ENCODE measurements at places on chromosomes 7 and 10.
A peak's percentile ranks its signal among the peaks of the same experiment; 100 is the strongest.

DNA sequence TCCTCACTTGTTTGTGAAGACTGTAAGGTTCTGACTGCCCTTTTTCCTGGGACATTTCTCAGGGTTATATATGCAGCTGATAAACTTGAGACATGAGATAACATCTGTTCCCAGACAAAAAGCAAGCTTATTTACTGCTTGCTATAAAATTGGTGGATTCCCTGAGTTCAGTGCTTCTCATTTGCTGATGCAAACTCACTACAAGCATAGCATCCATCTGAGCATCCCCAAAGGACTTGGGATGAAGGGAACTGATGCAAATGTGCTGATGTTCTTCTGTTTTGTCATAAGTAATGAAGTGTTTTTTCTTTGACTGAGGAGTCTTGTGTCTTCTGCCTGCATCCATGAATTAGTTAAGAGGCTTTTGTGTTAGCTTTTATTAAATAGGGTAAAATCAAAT lies 183.2 kb downstream of the ADK start:
- DNase-seq: no peak

GRCh38 chr7:151575410-151575809 lies 55.7 kb upstream of the RHEB start:
- no peak for DNase-seq

- no peak for DNase-seq
These were observed 9.5 kb downstream of the INHBA start for GRCh38 chr7:41693150-41693997.

- no peak for DNase-seq
These were observed 335.1 kb downstream of the GATA3 start for GRCh38 chr10:8389630-8390029.

GRCh38 chr10:59905731-59906416 lies 482 bp downstream of the CCDC6 start:
- DNase-seq: no peak

DNA sequence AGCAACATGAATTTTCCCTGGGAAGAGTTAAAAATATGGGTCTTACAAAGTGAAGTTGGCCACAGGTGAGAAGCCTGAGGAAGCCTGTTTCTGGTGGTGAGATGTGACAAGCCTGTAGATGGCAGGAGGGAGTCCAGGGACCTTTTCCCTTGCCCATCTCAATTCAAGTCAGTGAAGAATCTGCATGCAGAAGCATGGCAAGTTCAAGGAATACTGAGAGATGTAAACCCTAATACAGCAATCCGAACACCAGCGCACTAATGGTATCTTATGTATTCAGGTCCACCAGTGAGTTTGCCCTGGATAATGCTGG lies 73.6 kb downstream of the RHOBTB1 start:
- DNase-seq: no peak

GRCh38 chr7:39700165-39700564 lies 76.8 kb downstream of the RALA start:
- no peak for DNase-seq

DNA sequence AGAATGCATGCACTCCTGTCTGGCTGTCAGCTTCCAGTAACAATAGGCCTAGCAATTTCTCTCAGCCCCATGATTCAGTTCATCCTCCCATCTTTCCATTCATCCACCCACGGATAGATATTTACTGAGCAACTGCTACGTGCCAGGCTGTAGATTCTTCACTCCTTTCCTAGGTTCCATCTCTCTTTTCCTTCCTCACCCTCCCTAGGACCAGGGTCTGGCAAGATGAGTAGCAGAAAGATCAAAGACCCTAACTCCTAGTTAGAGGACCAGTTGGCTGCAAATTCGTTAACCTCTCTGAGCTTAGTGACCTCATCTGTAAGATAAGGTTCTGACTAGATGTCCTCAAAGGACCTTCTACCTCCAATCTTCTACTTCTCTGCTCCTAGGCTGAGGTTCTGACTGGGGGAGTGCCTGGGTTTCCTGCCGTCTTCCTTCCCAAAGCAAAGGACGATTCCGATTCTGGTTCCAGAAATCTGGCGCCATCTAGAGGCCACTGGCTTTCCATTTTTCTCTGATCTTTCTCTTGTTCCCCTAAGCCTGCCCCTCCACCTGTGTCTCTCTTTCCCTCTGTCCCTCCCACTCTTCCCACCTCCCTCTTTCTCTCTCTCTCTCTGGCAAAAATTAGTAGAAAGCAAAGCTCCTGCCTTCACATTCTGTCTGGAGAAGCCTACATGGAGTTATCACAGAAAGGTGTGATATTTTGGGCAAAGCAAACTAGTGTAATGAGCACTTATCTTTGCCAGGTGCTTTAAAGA lies 26.2 kb downstream of the TBATA start:
- peak; percentile 48 for DNase-seq

DNA sequence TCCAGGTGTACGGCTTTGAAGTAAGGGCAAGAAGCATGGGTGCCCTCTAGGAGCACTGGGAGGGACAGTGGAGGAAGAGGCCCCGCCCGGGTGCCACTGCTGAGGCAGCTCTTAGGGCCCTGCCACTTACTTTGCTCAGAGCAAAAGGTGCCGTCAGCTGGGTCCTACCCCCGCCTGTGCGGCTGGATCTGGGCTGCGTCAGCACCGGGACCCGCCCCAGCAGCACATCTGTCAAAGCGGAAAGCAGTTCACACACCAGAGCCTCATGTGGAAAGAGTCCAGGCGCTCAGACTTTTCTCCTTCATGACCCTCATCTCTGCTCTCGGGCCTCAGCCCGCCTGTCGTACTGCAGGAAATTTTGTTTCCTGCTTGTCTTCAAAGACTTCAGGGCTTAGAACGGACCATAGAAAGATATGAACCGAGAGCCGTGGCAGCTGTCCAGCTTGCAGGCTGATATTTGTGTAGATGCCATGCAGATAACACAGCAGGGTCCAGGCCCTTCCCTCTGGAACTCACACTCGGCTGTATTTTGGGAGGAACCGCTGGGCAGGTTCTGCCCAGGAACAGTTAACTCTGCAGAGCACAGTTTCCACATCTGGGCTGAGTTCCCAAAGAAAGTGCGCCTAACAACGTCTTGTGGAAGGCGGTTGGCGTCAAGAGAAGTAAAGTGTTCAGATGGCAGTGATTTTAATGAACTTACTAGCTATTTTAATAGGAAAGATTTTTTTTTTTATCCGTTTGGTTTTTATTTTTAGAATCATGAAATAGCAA lies 44.3 kb upstream of the PRKAR1B start:
- DNase-seq: no peak

GRCh38 chr10:49321021-49321420 lies 22.1 kb downstream of the C10orf71 start:
- no peak for DNase-seq

DNA sequence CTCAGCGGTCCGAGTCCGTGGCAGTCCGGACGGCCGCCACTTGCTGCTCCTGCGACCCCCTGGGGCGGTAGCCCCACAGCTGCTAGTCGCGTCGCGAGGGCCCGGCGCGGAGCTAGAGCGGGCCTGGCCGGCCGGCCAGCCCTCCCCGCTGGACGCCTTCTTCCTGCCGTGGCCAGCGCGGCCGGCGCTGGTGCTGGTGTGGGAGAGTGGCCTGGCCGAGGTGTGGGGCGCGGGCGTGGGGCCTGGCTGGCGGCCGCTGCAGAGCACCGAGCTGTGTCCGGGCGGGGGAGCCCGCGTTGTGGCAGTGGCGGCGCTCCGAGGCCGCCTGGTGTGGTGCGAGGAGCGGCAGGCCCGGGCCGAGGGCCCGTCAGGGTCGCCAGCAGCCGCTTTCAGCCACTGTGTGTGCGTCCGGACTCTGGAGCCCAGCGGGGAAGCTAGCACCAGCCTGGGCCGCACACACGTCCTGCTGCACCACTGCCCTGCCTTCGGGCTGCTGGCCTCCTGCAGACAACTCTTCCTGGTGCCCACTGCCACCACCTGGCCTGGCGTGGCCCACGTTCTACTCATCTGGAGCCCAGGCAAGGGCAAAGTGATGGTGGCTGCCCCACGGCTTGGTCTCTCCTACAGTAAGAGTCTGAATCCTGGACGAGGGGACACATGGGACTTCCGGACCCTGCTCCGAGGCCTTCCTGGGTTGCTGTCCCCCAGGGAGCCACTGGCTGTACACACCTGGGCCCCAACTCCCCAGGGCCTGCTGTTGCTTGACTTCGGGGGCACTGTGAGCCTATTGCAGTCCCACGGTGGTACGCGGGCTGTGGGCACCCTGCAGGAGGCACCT lies 631 bp downstream of the HPS6 start:
- no peak for DNase-seq

DNA sequence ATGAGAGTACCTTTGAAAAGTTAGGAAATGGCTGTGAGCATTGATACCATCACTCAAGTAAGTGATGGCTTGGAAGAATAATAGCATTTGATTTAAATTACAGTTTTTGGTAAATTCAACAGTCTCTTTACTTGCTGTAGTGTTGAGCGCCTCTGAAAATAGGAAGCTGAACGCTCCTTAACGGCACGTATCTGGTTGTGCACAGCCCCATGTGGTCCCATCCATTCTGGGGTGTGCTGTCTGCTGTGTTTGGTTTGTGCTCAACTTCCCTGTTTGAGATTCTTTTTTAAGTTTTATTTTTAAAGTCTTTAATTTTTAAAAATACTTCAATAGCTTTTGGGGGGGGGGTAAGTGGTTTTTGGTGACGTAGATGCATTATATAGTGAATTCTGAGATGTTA lies 51.5 kb downstream of the DNAJB6 start:
- no peak for DNase-seq

GRCh38 chr10:25895856-25896255 lies 38.2 kb upstream of the MYO3A start:
- no peak for DNase-seq

DNA sequence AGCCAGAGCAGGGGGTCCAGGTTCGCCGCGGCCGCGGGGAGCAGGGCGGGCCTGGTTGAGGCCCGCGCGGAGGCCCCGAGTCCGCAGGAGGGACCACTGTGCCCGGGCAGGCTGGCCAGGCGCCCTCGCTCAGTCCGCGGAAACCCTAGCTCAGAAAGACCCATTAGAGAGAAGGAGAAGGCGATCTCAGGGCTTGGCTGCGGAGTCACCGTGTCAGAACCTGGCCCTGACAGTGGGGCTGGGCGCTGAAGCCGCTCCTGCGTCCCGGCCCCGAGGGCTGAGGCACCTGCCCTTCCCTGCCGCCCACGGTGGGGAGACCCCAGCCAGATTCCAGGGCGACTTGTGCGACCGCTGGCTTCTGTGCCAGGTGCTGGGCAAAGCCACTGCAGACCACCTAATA lies 14.2 kb upstream of the EGFR start:
- no peak for DNase-seq
